ENCODE measurements at places on chromosomes 7 and 10.

DNA sequence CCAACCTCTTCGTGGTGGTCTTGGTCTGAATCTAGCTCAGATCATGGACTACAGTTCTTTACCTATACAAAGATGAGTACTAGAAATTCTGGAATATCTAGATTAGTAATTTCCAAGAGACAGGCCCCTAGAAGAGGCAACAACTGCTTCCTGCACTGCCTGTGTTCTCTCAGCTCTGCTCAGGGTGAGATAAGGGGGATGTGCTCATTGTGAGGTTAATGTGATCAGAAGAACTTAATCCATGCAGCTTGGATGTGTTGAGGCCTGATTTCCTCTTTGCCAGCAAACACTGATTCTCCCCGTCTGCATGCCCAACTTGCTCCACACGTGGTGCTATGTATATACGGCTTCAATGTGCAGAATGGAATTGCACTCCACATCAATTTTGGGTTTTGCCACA lies 268.0 kb downstream of the PHTF2 start:
- no peak for DNase-seq

DNA sequence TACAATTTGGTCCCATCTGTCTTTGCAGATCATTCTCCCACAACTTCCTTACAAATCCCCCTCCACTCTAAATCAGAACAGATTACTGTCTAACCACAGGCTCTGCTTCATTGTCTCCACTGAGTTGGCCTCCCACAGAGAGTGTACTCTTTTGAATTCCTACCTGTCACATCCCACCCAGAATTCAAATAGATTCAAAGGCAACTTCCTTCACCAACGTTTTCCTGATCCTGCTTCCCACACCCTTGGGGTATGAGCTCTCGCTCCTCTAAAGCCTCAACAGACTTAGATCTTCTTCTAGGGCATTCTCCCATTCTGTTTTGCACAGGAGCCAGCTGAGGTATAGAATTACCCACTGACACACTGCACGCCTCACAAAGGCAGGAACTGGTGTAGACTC lies 197.8 kb upstream of the CDCA7L start:
- no peak for DNase-seq

DNA sequence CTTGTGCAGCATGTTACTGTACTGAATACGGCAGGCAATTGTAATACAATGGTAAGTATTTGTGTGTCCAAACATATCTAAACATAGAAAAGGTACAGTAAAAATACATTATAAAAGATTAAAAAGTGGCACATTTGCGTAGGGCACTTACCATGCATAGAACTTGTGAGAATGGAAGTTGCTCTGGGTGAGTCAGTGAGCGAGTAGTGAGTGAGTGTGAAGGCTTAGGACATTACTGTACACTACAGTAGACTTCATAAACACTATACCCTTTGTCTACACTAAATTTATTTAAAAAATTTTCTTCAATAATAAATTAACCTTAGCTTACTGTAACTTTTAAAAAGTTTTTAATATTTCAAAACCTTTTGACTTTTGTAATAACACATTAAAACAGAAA lies 37.5 kb downstream of the BPGM start:
- DNase-seq = no peak

- DNase-seq = no peak
Measured at GRCh38 chr7:42315103-42315502, 78.1 kb upstream of the GLI3 start.

GRCh38 chr7:150862356-150862755 lies 10.0 kb downstream of the AOC1 start:
- no peak for DNase-seq

DNA sequence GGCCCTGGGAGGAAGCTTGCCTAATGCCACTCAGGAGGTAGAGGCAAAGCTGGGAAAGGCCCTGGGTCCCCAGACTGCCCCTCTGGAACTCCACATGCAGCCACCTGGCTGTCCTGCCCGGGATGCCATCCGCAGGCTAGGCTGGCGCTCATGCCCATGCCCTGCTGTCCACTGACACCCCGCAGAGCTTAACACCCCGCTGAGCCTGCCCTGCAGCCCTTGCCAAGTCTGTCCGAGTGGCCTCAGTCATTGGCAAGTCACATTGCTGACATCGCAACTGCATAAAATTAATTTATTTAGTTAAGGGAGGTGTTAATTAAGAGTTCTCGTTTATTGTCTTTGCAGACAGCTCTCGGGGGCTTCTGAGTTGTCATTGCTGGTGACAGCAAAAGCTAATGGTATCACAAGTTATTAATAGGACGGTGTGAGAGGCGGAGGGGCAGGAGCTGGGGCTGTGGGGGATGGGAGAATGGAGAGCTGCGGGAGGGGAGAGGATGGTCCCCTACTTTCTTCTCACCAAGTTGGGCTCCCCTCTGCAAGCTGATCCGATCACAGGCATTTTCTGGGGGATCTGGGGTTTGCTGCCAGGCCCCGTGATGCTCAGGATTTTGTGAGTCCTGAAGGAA lies 55.6 kb upstream of the PCBD1 start:
- DNase-seq = no peak

GRCh38 chr10:63227207-63227895 lies 94.2 kb downstream of the NRBF2 start:
- no peak for DNase-seq

DNA sequence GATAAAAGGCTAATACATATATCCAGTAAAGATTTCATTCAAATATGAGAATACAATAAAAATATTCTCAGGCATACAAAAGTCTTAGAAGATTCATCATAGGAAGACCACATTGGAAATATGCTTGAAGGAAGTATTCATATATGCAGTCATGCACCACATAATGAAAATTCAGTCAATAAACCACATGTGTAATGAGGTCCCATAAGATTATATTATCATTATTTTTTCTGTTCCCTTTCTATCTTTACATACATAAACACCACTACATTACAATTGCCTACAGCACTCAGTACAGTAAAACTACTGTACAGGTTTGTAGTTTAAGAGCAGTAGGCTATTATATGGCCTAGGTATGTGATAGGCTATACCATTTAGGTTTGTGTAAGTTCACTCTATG lies 111.6 kb downstream of the PRTFDC1 start:
- no peak for DNase-seq

Measured in non-pigmented ciliary epithelial cell (primary cell).